Retina (tissue), 1 donor: ENCODE measurements at places on chromosomes 2 and 18.

DNA sequence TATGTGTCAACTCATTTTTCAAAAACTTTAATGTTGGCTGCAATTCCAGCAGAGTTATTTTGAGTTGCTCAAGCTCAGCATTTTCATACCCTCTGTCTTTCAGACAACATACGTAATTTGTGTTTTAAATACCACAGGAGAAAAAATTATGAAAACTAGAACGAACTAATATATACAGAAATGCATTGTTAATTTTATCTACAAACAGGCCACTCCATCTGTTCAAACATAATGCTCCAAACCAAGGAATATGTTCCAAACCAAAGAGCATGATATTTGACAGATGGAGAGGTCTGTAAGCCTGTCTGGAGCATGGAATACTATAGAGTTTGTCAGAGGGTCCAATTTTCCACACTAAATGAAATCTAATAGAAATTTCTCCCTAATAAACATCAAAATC, 536.2 kb upstream of the FSIP2 start:
- DNase-seq, result no peak

DNA sequence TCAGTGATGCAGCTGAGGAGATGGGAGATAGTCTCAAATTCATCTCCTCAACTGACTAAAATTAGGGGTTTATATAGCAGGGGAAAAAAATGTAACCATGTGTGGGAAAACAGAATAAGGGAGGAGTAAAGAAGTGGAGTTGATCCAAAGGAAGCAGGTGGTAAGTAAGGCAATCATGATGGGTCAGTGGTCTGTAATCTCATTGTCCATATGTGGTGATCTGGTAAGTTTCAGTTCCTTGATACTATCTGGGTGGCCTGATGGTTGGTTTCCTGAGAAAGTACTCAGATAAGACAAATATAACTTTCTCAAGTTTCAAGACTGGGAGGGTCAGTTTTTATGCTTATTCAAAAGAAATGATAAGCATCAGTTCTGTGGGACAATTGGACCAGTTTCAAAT, 312.3 kb upstream of the KCNJ3 start:
- DNase-seq, result no peak

- DNase-seq, result no peak
Observed at GRCh38 chr18:52236131-52236530, 103.9 kb upstream of the DCC start.

GRCh38 chr2:225462945-225463344, 63.4 kb downstream of the NYAP2 start:
- no peak for DNase-seq

DNA sequence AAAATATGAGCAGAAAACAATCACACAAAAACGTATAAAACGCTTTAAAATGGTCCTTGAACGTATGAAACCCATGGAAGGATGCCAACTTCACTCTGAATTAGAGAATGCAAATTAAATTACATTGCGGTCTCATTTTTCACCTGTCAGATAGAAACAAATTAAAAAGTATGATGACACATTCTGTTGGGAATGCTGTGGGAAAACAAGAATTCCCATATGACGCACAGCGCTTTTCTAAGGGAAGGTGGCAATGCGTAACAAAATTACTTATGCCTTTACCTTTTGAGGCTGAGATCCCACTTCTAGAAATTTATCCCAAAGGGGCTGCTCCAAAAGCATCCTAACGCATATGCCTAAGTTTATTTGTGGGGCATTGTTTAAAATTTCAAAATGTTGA, 3.8 kb upstream of the RPS7 start:
- no peak for DNase-seq

DNA sequence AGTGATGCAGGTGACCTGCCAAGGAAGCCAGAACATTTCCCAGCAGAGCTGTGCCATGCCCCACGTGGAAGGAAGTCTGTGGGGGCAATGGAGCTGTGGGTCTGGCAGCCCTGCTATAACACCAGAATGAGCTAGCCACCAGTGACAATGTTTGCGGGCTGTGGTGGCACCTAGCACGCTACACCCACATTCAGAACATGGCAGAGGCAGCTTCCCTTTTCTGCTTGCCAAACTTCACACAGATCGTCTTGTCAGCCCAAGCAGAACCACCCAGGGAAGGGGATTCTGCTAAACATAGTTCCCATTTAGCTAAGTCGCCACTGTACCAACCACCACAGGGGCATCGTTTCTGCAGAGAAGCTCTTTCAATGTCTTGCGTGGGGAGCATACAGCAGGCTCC, 27.0 kb upstream of the CCDC93 start:
- DNase-seq, result no peak

DNA sequence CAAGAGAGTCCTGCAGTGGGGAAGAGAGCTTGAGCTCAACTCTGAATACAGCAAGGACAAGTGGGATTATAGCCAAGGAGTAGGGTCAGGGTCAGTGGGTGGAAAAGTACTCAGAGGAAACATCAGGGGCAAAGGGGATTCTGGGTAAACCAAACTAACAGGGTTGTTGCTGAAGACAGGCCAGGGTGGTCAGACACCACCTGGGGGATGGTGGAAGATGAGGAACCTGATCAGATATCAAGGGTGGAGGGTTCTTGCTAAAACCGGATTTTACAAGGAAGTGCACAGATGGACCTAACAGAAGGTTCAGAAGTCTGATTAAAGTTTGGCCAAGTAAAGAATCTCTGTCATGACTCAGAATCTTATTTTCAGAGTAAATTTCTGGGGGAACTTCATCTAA, 16.5 kb downstream of the OSBPL1A start:
- no peak for DNase-seq

- no peak for DNase-seq
Observed at GRCh38 chr2:240603846-240604245, 17.3 kb downstream of the CAPN10 start.

DNA sequence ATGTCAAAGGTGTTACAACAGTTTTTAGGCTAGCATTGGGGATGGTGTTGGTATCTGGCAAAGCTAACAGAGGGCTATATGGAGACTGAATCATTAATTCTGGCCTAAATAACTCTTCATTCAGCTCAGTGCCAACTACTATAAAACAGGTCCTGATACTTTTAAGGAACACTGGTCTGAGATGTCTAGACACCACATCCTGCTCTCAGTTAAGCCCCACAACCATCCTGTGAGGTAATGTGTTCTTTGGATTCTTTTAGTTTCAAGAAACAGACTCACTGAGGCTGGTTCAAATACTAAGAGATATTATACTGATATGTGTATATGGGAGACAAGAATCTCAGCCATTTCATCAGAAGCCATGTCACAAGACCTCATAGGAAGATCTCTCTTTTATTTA, 14.2 kb upstream of the HK2 start:
- DNase-seq, result no peak

DNA sequence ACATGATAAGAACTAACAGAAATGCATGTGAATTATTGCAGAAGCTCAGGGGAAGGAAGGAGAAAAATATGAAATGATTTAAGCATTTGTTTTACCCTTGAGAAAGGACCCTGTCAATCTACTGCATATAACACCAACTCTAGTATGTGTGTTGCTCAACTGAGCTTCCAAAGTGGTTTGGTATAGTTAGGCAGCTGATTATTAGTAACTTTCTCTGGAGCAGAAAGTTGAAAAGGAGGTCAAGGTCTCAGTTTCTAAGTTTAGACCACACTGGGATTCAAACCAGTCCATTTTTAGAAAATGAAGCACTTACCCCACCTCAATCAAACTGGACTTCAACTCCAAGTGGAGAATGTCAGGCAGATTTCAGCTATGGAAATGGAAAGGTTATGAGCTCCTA, 123.3 kb upstream of the CDC42EP3 start:
- no peak for DNase-seq

DNA sequence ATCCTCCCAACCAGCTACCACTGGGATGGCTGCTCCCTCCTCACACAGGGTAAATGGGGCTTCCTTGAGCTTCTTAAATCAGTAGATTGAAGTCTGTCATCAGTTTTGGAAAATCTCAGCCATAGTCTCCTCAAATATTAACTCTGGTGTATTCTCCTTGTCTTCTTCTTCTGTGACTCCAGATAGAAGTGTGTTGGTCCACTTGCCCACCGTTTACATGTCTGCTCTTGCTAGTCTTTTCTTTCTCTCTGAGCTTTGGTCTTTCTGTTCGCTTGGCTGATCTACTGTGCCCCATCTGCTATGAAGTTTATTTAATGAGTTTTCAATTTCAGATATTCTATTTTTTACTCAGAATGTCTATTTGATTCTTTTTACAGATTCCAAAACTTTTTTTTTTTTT, 281.7 kb upstream of the HDAC4 start:
- DNase-seq, result no peak

GRCh38 chr2:229713371-229714079, 830 bp downstream of the DNER start:
- peak; percentile 93 for DNase-seq

GRCh38 chr18:12015416-12016062, 34.2 kb downstream of the IMPA2 start:
- DNase-seq, result peak; percentile 15

DNA sequence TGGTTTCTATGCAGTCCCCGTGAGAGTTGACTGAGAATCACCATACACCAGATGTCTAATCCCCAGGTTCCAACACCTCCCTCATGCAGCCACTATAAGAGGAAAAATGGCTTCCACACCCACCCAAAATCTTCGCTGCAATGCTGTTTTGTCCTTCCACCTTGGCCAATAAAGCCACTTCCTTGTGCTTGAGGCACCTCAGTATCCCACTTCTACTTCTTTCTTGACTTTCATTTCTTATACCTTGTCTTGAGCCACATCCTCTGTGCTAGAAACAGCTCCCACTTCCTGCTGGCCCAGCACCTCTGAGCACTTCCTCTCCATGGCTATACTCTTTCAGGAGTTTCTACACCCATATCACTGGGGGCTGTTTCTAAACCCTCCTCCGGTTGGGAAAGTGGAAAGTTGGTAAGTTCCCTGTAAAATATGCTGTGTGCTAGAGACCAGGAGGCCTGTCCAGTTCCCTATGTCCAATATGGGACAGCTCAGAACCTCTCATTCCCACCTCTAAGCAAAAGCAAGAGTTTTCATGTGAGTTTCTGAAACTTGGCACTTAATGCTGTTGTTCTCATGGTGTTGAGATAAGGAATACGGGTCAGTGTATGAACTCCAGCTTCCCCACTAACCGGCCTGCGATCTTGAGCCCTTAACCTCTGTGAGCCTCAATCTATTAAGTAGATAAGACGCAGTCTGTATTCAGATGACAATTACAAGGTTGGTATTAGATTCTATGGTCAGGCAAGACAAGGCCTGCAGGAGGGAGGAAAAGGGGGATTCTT, 209.1 kb upstream of the ID2 start:
- no peak for DNase-seq

- DNase-seq, result peak; percentile 90
Observed at GRCh38 chr2:158967731-158968395, 577 bp upstream of the TANC1 start.

DNA sequence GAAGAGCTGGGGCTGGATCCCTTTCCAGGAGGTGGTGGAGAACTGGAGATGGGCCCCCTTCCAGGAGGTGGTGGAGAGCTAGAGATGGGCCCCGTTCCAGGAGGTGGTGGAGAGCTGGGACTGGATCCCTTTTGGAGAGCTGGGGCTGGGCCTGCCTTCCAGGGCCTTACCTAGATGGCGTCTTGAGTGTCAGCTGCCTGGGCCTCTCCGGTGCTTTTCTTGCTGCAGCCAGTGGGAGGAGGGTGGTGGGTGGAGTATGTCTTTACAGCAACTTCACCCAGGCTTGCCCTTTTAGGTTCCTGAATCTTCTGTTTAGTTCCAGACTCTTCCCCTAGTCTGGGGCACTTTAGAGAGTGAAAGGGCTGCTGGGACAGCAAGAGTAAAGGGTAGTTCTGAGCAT, 19.1 kb upstream of the TXNDC2 start:
- DNase-seq, result no peak

- peak; percentile 44 for DNase-seq
Observed at GRCh38 chr2:128437204-128437565, 118.5 kb upstream of the HS6ST1 start.

GRCh38 chr2:100160396-100160795, 18.0 kb upstream of the AFF3 start:
- DNase-seq, result no peak

- DNase-seq, result no peak
Observed at GRCh38 chr2:199627417-199627816, 169.7 kb upstream of the SATB2 start.

DNA sequence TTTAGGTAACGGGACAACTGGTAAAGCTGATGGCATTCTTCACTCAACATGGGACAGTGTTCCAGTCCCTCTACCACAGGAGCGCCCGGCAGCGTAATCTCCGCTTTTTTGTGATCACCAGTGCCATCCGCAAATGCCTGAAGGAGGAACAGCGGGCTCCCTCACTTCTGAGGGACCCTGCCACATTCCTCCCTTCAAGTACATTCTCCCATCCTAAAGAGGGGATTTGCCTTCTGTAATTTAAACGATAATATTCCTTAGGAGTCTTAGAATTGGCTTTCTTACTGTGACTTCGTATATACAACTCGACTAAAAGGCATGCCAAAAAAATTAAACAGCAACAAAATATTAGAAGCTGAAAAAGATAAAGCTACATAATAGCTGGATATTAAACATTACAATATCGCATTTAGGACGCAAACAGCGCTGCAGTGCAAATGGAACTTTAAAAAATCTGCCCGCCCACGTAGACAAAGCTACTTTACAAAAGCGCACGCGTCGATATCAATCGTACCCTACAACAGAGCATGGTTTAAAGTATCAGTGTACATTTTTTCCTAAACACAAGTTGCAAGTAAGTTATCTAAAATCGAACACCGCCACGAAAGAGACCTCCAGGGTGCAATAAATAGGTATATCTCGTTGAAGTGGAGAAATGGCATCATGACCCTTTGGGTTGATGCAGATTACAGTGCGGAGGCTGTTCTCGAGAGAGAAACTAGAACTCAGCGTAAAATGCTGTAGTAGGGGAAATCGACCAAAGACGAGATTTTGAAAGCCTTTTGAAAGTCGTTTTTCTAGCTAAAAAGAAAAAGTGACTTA, 2.3 kb upstream of the VSNL1 start:
- no peak for DNase-seq

DNA sequence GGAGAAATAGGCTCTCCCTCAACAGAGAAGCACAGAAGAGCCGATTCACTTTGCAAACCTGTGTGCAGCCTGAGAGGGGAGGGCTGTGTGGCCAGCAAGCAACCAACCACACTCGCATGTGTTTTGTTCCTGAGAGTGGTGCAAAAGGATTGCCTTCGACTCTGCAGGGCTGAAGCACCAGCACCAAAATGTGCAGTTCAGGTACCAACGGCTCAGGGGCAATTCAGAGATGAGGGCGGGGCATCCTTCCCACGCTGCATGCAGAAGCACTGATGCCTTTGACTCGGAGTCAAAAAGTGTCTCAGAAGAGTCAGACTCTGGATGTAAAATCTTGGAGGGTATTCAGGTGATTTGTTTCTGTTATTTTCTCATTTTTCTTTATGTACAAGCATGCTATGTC, 55.5 kb downstream of the DCDC2C start:
- no peak for DNase-seq

DNA sequence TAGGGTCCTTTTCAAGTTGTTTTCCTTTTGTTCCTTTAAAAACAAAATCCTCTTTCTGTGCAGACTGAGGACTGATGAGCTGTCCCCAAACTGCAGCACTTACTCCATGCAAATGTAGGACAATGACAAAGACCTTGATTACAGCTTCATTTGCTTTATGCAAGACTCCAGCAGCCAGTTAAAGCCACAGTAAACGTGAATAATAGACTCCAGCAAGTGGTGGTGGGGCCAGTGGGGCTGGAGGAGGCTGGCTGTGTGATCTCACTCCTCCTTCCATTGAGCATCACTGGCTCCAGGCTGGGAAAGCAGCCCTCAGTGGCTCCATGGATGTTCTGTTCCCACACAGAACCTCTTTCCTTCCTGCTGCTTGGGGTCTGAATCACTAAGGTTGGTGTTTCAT, 306.0 kb upstream of the CELF4 start:
- no peak for DNase-seq

- peak; percentile 41 for DNase-seq
Observed at GRCh38 chr2:25375371-25375988, 33.8 kb upstream of the DNMT3A start.

- DNase-seq, result no peak
Observed at GRCh38 chr2:11850082-11850481, 103.7 kb downstream of the LPIN1 start.
